ENCODE measurements at places on chromosomes 11 and 22.

DNA sequence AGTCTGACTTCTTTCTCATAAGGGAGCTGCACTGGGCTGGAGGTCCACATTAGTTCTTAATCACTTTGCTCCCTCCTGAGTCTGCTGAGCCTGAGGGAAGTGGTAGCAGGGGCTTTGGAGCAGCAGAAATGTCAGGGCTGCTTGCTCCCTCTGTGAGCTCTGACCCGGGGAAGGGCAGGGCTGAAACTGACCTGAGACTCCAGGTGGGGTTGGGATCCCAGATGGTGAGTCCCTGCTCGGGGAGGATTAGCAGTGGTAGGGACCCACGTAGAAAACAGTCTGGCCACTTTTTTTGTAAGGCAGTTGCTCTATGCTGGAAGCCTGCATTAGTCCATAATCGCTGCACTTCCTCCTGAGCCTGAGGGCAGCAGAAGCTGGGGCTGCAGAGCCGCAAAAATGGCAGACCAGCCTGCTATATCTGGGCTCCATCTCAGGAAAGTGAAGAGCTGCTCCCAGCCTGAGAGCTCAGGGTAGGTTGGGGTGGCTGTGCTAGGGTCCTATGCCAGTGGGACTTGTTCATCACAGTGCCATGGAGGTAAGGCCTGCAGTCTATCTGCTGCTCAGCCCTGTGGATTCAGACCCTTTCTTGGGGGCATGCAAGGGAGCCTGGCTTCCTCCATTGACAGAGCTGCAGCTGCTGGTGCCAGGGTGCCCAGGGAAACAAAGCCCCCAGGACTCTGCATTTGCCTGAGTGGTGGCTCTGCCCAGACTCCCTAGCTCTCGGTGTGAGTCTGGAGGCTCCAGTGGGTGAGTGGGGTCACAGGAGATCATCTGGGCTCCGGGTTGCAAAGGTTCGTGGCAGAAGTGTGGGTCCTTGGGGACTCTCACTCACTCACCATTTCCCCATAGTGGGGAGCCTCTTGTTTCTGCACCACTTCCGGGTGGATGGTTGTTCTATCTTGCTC, 854.3 kb downstream of the LUZP2 start:
- no peak for DNase-seq

DNA sequence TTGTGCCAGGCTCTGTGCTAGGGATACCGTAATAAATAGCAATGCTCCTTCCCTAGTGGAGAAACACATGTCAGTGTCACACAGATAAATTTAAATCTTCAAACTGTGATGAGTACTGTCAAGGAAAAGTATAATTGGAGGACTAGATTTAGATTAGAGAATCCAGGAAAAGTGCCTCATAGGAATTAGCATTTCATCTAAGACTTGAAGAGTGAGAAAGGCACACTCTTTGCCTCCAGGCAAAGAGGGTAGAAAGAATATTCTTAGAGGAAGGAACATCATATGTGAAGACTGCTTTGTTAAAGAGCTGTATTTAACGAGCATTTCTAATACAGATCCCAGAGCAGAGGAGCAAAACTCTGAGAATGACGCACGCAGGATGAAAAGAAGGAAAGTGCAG, 30.9 kb downstream of the ART5 start:
- DNase-seq = no peak

DNA sequence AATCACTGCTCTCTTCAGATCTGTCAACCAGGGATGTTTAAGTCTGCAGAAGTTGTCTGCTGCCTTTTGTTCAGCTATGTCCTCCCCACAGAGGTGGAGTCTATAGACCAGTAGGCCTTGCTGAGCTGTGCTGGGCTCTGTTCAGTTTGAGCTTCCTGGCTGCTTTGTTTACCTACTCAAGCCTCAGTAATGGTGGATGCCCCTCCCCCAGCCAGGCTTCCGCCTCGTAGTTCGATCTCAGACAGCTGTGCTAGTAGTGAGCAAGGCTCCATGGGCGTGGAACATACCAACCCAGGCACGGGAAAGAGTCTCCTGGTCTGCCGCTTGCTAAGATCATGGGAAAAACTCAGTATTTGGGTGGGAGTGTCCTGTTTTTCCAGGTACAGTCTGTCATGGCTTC, 27.6 kb upstream of the CASP12 start:
- no peak for DNase-seq

GRCh38 chr11:68669301-68670090, 14.8 kb upstream of the GAL start:
- no peak for DNase-seq

DNA sequence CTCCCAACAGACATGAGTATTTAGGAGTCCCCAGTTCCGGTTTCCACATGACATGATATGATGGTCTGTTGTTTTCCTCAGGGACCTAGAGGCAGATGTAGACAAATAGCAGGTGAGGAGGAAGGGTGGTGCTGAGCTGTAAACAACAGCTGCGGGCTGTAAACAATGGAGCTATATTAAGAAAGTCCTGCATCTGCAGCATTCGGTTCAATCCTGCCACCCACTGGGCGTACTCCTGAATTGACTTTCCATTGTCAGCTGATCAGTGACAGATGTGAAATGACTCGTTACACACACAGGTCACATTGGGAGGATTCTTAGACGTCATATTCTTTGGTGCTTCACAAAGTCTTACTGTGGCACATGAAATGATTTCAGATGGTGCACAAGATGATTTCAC, 26.8 kb upstream of the RAG1 start:
- no peak for DNase-seq

DNA sequence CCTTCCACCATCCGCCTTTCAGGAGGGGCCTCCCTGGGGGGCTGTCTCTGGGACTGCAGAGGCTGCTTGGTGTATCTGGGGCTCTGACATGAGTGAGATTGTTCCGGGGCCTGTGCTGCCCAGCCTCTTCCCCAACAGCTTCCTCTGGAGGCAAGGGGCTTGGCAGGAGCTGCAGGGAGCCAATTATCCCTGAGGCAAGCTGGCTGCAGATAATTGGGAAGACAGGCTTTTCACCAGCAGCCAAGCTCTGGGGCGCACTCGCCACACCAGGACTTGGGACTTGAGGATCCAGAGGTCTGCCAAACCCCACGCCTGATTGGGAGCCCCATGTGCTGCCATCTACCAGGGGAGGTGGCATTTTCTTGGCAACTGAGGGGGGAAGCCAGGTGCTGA, 15.6 kb upstream of the RTN4R start:
- no peak for DNase-seq

- no peak for DNase-seq
Measured at GRCh38 chr11:3137486-3138177, 27.5 kb downstream of the OSBPL5 start.

DNA sequence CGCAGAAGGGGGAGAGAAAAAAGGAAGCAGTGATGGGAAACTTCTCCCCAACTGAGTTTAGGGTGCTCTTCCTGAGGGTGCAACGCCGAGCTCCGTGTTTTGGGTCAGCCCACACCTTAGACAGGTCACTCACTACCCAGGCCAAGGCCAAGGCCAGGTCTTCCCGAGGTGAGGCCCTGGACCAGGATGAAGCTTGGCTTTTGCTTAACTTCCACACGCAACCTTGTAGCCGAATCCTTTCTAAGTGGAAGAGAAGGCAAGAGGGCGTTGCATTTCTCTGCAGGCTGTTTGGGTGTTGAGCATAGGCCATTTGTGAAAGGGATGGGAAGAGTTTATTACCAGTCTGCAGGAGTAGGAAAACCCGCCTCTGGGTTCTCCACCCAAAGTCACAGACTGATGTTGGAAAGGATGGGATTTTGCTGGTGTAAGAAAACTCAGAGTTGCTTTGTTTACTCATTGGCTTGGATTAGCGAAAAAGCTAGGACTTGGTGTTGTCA, 1.5 kb downstream of the KREMEN1 start:
- no peak for DNase-seq

DNA sequence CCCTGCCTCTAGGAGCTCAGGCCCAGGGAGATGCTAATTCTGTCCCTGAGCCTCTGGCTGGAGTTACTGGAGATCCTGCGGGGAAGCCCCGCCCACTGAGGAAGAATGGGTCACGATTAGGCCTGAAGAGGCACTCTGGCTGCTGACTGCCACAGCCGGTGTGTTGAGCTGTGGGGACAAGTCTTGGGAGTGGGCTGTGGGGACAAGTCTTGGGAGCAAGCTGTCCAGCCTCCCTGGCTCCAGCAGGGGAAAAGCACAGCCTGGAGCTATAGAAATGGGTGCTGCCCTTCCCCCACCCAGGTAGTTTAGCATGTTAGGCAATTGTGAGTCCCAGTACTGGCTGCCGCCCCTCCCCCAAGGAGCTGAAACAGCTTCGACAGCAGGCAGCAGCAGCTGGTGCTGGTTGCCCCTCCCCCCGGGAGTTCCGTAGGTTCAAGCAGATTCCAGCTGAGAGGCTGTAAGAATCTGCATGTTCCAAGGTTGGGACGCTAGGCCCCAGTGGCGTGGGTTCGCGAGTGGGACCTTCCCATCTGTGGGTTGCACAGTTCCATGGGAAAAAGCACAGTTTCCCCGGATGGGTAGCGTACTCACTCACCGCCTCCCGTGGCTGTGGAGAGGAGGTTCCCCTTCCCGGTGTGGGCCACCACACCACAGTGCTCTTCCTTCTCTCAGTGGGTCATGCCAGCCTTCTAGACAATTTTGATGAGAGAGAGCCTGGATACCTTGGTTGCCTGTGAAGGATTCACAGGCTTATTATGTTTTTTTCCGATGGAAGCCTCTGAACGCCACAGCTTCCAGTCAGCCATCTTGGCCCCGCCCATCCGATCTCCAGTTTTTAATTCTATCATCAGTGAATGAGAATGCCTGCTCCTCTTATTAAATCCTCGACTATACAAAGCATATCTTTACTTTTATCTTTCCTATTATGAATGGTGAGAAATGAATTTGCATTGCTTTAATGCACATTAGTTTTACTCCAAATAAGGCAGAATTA, 61.5 kb downstream of the MSANTD4 start:
- no peak for DNase-seq

GRCh38 chr22:29503811-29504372, 23.9 kb downstream of the NEFH start:
- DNase-seq = peak; percentile 10

DNA sequence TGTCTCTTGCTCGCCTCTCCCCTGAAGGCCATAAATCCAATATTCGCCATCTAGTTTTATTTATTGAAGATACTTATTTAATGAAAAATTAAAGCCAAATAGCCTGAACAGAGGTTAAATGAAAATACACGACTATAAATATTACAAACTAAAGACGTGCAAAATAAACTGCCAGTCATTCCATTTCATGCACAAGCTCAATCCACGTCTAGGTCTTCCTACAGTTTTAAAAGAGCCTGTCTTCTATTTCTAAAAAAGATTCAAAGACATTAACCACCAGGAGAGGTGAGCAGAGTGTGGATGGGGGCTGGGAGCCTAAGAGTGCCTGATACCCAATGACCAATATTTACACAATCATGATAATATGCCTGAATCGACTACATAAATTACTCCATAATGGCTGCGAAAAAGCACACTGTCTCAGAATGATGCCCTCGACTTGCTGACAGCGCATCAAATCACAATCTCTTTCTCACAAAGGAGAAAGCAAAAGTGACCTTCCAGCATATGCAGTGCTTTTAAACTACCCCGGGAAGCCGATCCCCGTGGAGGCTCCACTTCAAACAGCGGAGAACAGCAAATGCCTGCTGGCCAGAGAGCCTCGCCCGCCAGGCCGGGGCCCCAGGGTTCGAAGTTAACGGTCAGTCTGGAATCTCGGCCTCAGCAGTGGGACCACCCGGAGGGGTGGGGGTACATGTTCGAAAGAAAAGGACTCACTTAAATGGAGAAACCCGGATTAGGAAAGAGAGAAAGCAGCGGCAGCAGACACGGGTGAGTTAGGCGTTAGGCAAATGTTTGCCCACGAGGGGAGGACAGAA, 1.7 kb downstream of the FCHSD2 start:
- DNase-seq = no peak

DNA sequence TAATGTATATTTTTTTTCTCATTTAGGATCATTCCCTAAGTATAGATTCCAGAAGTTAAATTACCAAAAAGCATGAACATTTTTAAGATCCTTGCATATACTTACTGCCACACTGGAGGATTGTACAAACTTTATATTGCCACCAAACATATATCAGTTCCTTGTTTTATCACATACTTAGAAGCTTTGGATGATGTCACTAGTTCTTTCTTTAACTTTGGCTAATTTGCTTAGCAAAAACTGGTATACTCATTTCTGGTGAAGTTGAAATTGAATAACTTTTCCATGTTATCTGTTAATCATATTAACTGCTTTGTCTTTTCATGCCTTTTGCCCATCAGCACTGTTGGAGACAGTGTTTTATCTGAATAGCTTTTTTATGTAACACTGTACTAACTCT, 31.6 kb upstream of the PRDM10 start:
- DNase-seq = no peak

- DNase-seq = no peak
Measured at GRCh38 chr11:20933086-20933485, 263.7 kb downstream of the NELL1 start.

DNA sequence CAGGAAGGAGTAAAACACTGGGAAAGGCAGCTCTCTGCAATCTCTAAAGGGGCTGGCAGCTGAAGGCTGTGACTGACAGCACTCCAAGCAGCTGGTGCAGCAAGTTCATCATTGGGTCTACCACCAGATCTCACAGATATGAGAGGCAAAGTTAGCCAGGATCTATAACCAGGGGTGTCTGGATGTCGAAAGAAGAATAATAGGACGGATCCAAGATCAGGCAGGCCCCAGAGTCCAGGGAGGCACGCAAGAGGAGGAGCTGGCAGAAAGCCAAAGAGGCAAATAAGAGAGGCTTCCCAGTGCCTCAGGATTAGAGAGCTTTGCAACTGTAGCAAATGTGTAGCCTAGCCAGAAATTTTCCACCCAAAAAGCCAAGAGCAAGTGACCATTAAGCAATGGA, 77.1 kb downstream of the RBMXL2 start:
- DNase-seq = no peak

GRCh38 chr11:106581399-106581798, 436.9 kb downstream of the GUCY1A2 start:
- DNase-seq = no peak

- no peak for DNase-seq
Measured at GRCh38 chr11:16986434-16987204, 27.6 kb downstream of the PLEKHA7 start.

DNA sequence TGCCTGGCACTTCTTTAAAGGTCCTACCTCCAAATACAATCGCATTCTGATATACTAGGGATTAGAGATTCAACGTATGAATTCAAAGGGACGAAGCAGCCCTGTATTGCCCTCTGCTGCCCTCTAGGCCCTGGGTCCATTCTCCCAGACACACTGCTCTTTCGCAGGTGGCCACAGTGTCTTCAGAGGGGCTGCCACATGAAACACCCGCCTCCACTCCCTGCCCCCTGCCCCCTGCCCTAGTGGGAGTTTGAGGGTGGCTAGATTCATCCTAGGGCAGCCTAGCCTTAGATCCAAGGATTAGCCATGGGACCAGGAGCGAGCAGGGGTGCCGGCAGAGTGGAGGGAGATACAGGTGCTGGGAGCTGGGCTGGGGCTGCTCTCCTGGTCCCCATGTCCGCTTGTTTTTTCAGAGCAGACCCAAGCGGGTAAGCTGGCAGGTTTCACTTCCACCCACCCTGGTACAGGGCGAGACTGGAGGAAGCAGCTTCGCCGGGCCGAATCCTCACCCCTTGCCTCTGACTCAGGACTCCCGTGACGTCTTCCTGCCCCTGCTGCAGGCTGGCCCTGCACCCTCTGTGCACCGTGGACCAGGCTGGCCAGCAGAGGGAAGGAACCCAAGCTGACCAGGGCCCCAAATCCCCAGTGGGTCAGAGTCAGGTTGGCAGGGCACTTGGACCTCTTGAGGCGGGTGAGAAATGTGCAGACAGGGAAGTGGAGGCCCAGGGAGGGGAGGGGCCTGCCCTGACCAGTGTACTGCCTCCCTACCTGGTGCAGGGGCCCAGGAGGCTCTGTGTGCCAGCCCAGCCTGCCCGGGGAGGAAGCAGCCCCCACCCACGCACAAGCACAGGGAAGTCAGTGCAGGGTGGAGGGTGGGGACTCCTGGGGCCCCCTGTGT, 28.4 kb upstream of the HMOX1 start:
- peak; percentile 25 for DNase-seq
